Activated CD8-positive, alpha-beta T cell treated with anti-CD3 and anti-CD28 coated beads for 36 hours (primary cell): ENCODE measurements at places on chromosomes 5 and 9. TPM values are rescaled to one million over a fixed set of nuclear protein-coding genes. Genes with fewer than 3 reads are reported as not detected.

GRCh38 chr9:33192493-33193255 lies 25.5 kb upstream of the B4GALT1 start:
- no peak for DNase-seq

- peak; percentile 18 for DNase-seq
These were observed 88.1 kb downstream of the PCSK1 start for GRCh38 chr5:96344678-96345577.

GRCh38 chr5:126341906-126342630 lies 81.1 kb upstream of the GRAMD2B start:
- DNase-seq: no peak

- DNase-seq: no peak
These were observed 90.5 kb downstream of the PCSK1 start for GRCh38 chr5:96342581-96342980.

GRCh38 chr5:109953761-109954160 lies 264.0 kb downstream of the MAN2A1 start:
- DNase-seq: no peak

DNA sequence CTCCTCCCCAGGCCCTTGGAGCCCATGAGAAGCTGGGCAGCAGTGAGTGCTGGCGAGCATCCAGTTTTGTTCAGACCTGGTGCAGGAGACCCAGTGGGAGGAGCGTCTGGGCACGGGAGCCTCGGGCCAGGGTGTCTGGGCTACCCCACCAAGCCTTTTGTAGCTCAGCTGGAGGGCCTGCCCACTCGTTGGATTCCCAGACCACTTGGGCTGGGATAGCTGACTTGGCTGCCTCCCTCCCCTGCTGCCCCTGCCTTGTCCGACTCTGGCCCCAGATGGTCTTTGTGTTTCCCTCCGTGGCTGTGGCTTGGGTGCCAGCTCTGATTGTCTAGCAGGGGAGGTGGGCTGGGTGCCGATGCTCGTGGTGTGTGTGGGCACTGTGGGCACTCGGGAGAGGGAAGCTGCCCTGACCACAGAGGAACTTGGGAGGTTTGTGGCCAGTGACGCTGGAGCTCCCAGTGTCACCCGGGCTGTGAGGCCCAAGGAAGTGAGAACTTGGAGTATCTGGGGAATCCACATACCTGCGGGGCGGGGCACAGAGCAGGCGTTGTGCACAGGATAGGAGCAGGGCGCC lies 47.3 kb downstream of the WNK2 start:
- no peak for DNase-seq

- DNase-seq: no peak
These were observed 163.7 kb downstream of the GAPVD1 start for GRCh38 chr9:125425170-125425897.

- no peak for DNase-seq
These were observed 24.4 kb downstream of the CEMIP2 start for GRCh38 chr9:71743882-71744281.

DNA sequence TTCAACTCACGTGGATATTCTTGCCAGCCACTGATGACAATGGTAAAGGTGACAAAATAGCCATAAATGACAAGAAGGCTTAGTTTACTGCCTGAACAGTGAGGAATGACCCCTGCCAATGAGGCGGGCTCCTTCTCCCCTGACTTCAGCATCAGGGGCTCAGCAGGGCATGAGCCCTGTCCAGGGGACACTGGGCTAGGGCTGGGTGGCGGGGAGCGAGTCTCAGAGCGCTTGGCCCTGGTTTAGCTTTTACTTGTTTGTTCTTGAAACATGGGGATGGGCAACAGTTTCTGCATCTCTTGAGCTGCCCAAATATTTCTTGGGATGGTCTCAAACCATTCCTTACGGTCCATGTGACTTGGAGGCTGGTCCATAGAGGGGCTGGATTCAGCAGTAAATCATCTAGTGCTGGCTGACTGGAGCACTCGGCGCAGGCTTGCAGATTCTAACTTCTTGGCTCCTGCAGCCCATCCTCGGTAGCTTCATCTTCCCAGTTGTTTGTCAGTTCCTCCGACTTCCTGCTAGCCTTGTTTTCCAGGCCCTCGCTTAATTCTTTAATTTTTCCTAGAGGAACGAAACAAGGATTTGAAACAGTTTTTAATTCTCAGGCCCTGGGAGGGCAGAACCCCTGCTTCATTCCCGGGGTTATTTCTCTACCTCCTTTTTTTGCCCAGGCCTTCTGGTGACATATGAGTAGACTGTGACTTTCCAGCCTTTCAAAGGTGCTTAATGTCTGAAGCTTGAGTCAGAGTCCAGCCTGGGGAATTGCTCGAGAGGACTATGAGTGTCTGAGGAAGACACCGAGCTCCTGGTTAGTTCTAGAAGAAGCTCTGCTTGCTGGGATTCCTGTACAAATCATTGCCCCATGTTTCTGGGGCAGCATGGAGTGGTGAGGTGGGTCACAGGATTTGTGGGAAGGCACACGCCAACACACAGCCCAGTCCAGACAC lies 4.5 kb upstream of the HMCN2 start:
- DNase-seq: no peak

DNA sequence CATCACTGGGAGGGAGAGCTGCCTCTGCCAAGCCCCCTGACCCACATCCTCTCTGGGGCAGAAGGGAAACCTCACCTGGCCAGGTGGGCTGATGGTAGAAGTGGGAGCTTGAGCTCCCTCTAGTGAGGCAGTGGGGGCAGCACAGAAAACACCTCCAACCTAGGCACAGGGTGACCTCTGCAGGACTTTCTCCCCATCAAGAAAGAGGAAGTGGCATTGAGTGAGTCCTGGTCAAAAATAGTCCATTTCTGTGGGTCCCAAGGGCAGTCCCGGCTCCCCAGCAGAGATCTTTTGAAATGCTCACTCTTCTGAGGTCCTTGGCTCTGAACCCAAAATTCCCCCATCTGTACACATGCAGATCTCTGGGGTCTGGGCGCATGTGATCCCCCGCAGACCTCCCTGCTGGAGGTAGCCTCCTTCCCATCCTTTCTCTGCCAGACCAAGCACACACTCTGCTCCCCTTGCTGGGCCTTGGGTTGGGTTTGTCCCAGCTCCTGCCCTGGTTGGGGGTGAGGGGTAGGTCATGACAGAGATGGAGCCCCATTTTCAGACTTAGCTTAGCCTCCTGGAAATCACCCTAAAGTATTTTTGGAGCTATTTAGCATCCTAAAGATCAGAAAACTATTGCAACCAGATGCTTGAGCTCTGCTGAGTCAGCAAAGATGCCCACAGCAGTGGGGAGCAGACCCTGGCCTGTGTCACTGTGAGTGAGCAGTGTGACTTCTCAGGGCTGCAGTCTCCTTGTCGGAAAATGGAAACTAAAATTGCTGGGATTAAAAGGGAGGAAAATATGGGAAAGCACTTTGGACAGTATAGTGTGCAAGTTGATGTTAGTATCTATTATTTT lies 41.6 kb upstream of the LCP2 start:
- peak; percentile 79 for DNase-seq

DNA sequence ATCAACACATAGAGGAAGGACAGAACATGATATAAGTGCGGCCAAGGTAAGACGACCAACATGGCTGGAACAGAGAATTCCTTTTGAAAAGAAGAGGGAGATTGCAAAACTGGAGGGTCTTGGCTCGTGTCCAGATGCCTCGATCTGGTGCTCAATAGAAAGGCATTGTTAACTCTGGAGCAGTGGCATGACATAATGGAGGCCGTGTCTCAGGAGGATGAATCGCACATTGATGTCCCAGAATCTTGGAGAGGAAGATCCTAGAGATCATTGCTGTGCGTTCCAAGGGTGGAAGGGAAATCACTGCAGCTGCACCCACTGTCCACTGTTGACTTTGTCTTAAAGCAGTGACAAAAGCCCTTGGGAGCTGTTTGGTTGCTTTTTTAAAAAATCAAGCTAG lies 30.9 kb downstream of the GRAMD2B start:
- no peak for DNase-seq

GRCh38 chr5:11346336-11346735 lies 557.9 kb downstream of the CTNND2 start:
- no peak for DNase-seq

DNA sequence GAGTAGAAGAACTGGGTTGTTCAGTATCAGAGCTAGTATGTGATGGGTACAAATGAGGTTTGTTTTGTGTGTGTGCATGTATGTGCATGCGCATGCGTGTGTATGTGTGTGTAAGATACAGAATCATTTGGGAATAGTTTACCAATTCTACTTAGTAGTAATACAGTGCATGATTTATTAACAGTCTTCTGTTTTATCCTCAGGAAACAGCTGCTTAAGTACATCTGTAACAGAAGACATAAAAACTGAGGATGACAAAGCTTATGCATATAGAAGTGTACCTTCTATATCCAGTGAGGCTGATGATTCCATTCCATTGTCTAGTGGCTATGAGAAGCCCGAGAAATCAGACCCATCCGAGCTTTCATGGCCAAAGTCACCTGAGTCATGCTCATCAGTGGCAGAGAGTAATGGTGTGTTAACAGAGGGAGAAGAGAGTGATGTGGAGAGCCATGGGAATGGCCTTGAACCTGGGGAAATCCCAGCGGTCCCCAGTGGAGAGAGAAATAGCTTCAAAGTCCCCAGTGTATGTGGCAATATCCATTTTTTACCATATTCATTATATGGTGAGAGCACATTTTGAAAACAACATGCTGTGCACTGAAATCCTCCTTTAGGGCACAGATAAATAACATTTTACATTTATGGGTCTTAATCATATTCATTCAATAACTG lies 228.5 kb downstream of the KDM4C start:
- DNase-seq: no peak

GRCh38 chr5:155878991-155879575 lies 447.9 kb upstream of the SGCD start:
- DNase-seq: no peak

DNA sequence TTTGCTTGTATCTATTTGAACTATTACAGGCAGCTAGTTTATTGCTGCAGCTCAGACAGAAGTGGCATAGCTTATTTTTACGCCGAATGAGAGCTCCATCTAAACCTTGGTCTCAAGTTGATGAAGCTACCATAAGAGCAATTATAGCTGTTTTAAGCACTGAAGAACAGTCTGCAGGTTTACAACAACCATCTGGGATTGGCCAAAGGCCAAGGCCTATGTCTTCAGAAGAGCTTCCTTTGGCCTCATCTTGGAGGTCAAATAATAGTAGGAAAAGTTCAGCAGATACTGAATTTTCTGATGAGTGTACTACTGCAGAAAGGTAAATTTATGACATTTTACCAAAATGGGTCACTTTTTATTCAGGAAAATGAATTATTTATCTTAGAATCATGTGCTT lies 67.9 kb downstream of the YTHDC2 start:
- no peak for DNase-seq

- DNase-seq: no peak
These were observed 204.9 kb downstream of the CHSY3 start for GRCh38 chr5:130109152-130109551.

The ACOT12 gene
- total RNA-seq: not detected

The CDH9 gene
- total RNA-seq: not detected

The WNT8A gene
- total RNA-seq: not detected

The LRSAM1 gene
- total RNA-seq: 18.6 TPM

The PRSS3 gene
- not detected for total RNA-seq

The RNF208 gene
- total RNA-seq: 8.0 TPM

The SPATA31A3 gene
- not detected for total RNA-seq

The C7 gene
- not detected for total RNA-seq

The PTPN3 gene
- 1.3 TPM for total RNA-seq

The BTNL3 gene
- total RNA-seq: not detected
